ENCODE measurements at places on chromosomes 7 and 10. TPM values are rescaled to one million over a fixed set of nuclear protein-coding genes. Genes with fewer than 3 reads are reported as not detected.

Gene EVX1
- total RNA-seq = not detected

GRCh38 chr7:91527460-91527859, 263.2 kb downstream of the FZD1 start:
- H3K4me1 ChIP-seq = no peaks in the 10 kb centered on the region
- no peak overlapping the region for H3K4me3 ChIP-seq
- no peak for DNase-seq
- H3K36me3 ChIP-seq = no peaks in the 10 kb centered on the region

DNA sequence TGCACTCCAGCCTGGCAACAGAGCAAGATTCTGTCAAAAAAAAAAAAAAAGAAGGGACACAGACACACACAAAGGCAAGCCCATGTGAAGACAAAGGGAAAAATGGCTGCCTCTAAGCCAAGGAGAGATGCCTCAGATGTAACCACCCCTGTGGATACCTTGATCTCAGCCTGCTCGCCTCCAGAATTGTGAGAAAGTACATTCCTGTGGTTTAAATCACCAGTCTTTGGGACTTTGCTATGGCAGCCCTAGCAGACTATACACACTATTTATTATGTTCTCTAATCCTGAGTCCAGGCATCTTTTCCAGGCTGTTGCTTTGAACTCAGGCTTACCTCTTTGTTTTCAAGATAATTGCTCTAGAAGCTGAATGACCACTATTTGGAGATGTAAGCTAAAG, 494.3 kb downstream of the GALNT17 start:
- H3K36me3 ChIP-seq = no peaks in the 10 kb centered on the region
- DNase-seq = no peak
- no peaks in the 10 kb centered on the region for H3K4me1 ChIP-seq
- H3K27me3 ChIP-seq = no peaks in the 10 kb centered on the region
- H3K27ac ChIP-seq = no peak overlapping the region

GRCh38 chr7:97450516-97450915, 281.4 kb upstream of the TAC1 start:
- no peaks in the 10 kb centered on the region for H3K4me1 ChIP-seq
- H3K4me3 ChIP-seq = no peak overlapping the region
- no peak for DNase-seq
- no peak overlapping the region for H3K27ac ChIP-seq
- H3K27me3 ChIP-seq = no peaks in the 10 kb centered on the region

DNA sequence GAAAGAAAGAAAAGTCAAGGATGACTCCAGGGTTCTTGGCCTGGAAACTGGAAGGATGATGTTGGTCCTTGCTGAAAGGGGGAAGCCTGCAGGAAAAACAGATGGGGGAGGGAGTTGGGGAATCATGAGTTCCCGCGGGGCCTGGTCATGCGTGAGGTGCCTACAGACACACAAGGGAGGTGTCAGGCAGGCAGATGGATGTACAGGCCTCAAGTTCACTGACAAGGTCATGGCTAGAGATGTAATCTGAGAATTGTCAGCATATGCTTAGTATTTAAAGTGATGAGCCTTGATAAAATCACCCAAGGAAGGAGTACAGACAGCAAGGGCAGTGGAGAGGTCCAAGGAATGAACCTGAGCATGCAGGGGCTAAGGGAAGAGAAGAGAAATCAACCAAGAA, 46.8 kb downstream of the DLG5 start:
- no peaks in the 10 kb centered on the region for H3K36me3 ChIP-seq
- H3K4me3 ChIP-seq = no peak overlapping the region
- H3K4me1 ChIP-seq = peaks cover 18% of the 10 kb centered on the region
- DNase-seq = no peak
- no peak overlapping the region for H3K27ac ChIP-seq

GRCh38 chr10:27998178-27998953, 513 bp downstream of the ODAD2 start:
- no peak for DNase-seq

All from H1 (cell line).